ENCODE measurements at places on chromosomes 11 and 22.

GRCh38 chr11:77031599-77031998 is 2.6 kb upstream of the B3GNT6 start:
- DNase-seq, result no peak

- DNase-seq, result no peak
Observed at GRCh38 chr22:46469711-46470110, 67.7 kb downstream of the CELSR1 start.

GRCh38 chr11:115201111-115201792 is 303.0 kb downstream of the CADM1 start:
- peak; percentile 68 for DNase-seq

GRCh38 chr11:1757861-1758610 is 5.7 kb downstream of the CTSD start:
- DNase-seq, result no peak

DNA sequence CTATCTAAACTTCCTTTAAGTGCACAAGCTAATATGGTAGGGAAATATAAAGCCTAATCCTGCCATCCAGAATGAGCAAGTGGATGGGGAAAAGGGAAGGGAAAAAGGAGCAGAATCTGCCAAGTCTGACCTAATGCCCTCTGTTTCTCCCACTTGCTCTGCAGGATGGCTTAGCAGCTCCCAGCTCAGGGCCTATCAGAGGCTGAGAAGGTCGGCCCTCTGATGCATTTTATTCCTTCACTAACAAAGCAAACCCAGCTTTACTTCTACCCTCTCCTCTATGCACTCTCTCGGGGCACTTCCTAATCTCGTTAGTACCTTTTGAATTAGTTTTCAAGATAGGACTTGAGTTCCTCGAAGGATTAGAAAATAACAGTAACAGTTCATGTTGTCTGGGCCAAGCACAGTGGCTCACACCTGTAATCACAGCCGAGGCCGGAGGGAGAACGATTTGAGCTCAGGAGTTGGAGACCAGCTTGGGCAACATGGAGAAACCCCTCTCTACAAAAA is 9.9 kb upstream of the OR51V1 start:
- no peak for DNase-seq

GRCh38 chr11:102530558-102530957 is at the start of gene MMP7:
Gene MMP7 (minus strand): TSS chr11:102530747. CDS start chr11:102530700, 47 bp downstream.
- peak; percentile 70 for DNase-seq

DNA sequence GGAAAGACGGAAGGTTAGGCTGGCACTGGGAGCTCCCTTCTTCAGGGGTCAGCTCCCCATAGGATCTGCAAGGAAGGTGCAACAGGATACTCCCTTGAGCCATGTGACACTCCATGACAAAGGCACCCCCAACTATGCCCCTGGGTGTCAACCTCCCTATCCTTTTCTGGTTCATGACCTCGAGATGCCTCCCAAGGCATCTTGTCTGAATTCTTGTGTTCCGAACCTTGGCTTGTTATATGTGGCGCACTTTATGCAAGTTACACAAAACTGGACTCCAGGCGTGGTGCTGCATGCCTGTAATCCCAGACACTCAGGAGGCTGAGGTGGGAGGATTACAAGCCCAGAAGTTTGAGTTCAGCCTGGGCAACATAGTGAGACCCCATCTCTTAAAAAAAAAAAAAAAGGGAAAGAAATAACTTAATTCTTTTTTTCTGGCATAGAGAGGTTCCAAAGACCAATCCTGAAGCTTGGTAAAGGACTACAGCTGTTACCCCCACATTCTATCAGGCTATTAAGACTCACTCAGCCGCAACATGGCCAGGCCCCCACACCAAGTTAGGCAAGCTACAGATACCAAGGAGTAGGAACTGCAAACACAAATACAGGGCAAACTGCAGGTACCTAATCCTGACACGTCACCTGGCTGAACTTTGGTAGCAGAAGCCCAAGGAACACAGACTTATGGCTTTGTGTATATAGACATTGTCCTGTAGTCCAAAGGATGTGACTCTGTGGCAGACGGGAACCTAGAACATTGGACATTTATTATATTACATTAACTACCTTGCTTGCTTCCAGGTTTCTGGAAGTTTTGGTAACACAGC is 1.4 kb downstream of the C11orf24 start:
- no peak for DNase-seq

DNA sequence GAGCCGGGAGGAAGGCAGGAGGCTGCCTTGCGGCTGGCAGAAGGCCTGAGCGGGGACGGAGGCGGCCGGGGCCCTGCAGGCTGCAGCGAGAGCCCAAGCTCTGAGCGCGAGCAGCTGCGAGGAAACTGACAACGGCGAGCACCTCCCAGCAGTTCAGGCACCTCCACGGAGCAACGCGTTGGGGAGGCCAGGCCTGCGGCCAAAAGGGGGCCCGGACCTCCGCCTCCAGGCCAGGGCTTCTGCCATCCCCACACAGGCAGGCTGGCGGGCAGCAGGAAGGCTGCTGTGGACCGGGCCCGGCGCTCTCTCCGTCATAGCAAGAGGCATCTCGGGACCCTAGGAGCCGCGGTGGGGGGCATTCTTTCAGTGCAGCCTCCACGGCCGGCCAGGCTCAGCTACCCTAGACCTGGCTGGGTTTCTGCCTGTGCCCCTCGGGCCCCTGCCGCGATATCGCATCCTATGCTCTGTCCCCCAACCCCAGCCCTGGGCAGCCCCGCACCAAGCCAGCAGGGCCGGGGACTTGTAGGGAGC is 22.9 kb upstream of the SLC22A12 start:
- DNase-seq, result no peak
